ENCODE measurements at places on chromosomes 3 and 15.
A peak's percentile ranks its signal among the peaks of the same experiment; 100 is the strongest.

GRCh38 chr3:173869766-173870165 is 472.2 kb downstream of the NLGN1 start:
- no peak for DNase-seq

DNA sequence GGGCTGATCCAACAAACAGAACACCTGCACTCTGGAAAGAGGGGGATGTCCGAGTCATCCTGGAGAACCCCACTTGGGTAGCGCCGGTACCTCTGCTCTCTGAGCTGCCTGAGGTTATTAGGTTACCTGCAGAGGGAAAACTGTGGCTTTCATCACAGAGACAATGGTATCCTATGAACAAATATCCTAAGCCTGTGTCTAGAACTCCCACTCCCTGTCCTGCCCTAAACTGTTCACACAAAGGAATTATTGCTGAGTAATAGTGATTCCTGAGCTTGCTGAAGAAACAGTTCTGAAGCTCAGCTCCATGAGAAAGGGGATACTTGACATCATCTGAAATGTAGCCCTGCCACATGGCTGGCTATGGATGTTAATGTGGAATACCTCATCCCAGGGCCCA is 31.9 kb upstream of the WNT5A start:
- DNase-seq: peak; percentile 45

DNA sequence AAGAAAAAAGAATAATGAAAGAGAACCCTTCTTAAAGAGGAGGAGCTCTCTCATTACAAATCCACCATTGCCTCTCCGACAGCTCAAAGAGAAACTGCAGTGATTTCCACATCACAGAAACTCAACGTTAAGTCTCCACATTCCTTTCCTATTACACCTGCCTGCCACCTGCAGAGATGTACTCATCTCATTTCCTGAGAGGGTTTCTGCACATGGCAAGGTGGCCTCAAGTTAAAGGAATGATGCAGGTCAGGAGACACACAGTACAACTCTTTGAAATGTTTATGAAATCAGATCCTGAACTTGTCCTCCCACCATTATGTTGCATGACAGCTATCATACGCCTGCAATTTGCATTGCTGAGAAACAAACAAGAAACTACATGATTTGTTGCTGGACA is 458.4 kb upstream of the ADAMTS9 start:
- DNase-seq: no peak

GRCh38 chr15:100372739-100373119 is 31.0 kb upstream of the ADAMTS17 start:
- DNase-seq: no peak

- DNase-seq: no peak
These were observed 215.6 kb upstream of the VEPH1 start for GRCh38 chr3:157718800-157719199.

DNA sequence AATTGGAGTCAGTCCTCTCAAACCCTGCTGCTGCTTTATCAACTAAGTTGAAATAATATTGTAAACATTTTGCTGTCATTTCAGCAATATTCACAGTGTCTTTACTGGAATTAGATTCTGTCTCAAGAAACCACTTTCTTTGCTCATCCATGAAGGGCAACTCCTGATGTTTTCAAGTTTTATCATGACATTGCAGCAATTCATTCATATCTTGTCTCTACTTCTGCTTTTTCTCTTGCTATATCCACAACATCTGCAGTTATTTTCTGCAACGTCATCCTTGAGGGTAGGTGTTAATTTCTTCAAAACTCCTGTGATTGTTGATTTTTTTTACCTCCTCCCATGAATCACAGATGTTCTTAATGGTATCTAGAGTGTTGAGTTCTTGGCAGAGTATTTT is 181.6 kb downstream of the EPHA6 start:
- no peak for DNase-seq

- DNase-seq: no peak
These were observed 8.4 kb upstream of the GATA2 start for GRCh38 chr3:128501431-128501830.

DNA sequence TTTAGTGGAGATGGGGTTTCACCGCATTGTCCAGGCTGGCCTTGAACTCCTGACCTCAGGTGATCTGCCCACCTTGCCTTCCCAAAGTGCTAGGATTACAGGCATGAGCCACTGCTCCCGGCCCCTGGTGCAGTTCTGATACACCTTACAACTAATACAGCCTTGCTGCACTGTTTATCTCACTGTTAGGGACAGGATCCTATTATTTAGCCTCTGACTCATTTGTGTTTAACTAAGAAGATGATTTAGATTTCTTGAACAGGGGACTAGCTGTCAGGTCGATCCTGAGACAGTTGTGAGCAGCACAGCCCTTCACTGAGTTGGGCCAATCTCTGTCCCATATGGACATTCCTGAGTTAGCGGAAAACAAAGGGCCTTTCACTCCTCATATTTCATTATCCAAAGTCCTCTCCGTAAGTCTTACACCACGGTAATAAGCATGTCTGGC is 19.2 kb downstream of the GYG1 start:
- DNase-seq: no peak

GRCh38 chr15:84714821-84715220 is 1.1 kb downstream of the SEC11A start:
- no peak for DNase-seq

- peak; percentile 66 for DNase-seq
These were observed 1.4 kb downstream of the LMOD3 start for GRCh38 chr3:69120879-69121464.

DNA sequence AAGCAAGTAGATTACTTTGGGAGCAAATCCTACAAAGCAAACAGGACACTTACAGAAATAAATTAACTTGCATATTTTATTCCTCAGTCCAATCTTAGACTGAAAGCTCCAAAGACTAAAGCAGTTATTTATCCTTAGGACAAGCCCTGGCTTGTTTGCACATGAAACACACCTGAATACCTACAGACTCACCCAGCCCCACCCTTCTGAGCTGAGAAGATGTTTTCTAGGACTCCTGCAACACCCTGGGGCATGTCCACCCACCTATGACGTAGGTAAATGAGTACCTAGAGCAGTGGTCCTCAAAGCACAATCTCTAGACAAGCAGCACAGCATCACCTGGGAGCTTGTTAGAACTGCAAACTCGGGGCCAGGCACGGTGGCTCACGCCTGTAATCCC is 80.8 kb downstream of the ANXA2 start:
- no peak for DNase-seq

DNA sequence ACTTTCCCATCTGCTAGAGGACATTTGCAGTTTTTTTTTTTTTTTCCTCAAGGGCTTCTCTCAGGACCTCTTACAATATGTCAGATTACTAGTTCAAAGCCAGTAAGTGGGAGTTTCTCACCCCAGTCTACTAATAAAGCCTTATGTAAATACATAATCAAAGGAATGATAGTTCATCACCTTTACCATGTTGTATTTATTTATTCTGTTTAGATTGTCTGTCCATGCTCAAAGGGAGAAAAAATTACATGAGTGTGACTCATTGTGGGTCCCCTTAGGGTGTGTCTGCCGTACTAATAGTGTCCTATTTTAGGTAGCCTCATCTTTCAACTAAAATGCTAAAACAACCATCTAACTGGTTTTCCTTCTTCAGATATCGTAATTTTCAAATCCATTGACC is 917.6 kb downstream of the EPHA3 start:
- DNase-seq: no peak

- DNase-seq: peak; percentile 97
These were observed 92.6 kb upstream of the ZBTB20 start for GRCh38 chr3:115239717-115240116.

- peak; percentile 66 for DNase-seq
These were observed 17.5 kb downstream of the CIDEC start for GRCh38 chr3:9862391-9863057.

- peak; percentile 12 for DNase-seq
These were observed 18.7 kb upstream of the PTPN9 start for GRCh38 chr15:75597667-75598341.

DNA sequence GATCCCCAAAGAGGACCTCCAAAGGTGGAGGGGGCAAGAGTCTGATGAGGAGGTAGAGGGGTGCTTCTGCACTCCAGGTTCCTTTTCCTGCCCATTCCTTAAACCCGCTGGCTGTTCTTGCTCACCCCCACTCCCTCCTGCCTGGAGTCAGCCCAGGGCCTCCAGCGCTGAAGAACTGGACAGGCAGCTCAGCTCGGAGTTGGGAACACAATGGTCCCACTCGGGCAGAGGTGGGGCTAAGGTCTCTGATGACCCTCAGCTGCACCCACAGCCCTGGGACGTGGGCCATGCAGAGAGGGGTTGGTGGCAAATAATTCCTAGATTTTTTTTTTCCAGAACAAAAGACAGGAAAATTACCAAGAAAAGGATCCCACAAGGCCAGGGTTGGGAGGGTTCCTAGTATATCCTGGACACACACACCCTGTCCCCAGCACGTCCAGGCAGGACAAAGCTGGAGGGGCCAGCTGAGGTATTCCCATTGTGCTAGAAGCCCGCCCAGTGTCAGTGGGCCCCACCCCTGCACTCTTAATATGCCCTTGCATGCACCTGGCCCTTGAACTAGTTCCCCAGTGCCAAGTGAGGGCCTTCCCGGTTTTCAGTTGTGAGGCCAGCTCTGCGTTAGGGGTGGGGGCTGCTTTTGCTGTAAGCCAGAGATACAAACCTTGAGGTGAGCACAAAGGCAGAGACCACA is 22.1 kb upstream of the IP6K2 start:
- no peak for DNase-seq

GRCh38 chr3:174821477-174821876 is 37.7 kb upstream of the NAALADL2 start:
- peak; percentile 6 for DNase-seq

- DNase-seq: no peak
These were observed 55.2 kb downstream of the MGLL start for GRCh38 chr3:127767126-127767525.

- DNase-seq: no peak
These were observed 42.8 kb downstream of the MAP2K1 start for GRCh38 chr15:66429546-66429945.

DNA sequence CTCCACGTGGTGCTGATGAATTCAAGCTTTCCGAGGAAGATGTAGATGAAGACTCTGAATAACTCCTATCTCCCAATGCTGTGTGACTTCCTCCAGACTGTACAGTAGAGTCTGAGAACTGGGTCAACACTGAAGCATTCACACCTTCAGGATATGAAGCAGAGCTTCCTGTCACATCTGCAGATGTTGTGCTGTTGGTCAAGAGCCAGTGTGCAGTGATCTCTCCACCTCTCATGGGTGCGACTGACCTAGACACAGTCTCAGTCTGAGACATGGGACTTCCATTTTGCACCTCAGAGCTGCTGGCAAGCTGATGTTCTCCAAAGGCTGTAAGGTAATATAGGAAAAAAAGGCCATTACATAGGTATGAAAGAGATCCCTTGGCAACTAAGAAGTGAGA is 36.5 kb downstream of the HEG1 start:
- DNase-seq: no peak

DNA sequence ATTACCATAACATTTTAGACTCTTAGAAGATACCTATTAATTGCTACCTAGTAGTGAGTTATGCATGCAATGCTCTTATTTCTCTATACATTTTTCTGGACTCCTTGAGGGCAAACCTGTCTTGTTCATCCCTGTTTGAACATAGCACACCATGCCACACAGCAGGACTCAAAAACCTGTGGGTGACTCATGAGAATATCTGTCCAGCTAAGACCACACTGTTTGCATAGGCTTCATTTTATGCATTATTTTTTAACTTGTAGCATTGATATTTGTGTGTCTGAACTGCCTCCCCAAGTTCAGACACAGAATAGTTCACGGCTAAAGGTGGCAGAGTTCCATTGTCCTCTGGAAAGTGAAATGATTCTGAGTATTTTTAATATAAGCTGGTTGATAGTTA is 1.8 kb downstream of the LMCD1 start:
- DNase-seq: no peak

GRCh38 chr3:12462159-12462947 is 21.9 kb upstream of the TSEN2 start:
- DNase-seq: no peak

DNA sequence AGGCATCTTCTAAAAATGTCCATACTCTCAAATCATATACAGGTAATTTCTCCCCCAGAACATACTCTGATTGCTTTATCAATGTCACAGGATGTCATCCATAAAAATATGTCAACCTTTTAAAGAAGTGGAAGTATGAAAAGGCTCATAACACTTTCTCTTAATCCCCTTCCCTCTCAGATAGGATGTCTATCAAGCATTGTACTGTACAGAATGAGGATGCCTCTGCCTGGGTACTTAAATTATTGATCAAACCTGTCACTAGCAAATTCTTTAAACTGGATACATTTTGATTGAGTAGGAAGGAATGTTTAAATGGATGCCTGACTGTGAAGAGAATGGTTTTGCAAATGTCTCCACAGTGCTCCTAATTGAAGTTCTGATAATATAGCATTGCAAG is 168.7 kb downstream of the EPHA3 start:
- no peak for DNase-seq

DNA sequence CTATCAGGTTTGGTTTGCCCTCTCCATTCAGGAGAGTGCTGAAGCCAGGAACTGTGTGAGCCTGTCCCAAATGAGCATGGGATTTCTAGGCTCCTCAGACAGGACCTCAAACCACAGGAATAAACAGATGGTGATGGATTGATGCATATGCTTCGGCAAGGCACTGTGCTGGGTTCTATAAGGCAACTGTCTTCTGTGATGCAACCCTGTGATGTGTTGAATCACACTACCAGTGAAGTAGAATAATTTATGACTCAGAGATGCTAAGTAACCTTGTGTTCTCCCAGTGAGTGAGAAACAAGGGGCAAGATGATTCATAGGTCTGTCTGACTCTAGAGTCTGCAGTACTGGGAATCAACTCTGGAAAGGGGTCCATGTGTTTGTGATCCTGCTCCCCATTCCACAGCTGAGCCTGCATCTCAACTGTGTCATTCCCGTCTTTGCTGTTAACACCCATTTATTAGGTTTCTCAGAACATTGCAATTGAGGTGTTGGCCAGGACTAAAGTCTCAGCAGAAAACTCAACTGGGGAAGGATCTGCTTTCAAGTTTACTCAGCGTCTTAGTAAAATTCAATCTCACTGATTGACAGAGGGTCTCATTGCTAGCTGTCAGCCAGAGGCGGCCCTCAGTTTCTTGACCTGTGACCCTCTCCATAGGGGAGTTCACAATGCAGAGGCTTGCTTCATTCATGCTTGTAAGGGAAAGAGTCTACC is 510.1 kb upstream of the CFAP20DC start:
- DNase-seq: peak; percentile 84

DNA sequence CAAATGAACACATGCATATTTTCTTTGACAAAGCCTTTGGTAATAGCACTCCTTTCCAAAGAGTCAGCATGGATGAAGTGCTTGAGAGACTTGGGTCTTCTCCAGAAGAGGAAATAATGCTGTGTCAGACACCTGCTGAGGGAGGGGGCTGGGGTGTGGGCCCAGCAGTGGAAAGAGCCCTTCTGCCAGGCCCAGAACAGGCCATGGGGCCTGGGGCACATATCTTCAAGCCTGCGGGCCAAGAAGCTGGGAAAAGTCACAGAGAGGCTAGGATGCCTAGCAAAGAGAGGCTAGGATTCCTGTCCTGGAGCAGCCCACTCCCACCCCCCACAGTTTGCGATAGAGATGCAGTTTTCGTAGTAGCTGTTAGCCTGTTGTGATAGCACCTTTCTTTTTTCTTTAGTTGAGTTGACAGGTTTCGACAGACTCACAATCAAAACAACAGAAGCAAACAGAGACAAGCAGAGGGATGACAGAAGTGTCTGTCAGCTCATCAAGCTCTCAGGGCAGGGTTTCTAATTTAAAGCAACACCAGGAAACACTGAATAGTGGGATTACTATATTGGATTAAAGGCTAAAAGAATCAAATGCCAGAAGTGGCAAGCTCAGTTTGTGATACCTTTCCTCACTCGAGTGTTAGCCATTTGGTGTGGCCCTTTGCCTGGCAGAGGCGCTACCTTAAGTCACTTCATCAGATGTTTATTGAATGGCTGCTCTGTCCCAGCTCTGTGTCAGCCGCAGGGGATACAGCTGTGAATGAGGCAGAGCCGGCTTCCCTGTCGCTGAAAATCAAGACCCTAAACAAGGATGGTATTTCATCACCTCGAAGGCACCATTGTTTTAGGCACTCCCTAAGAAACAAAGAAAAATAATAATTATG is 19.0 kb downstream of the CMTM7 start:
- no peak for DNase-seq

All from EL (cell line).